Stimulated activated CD4-positive, alpha-beta T cell treated with anti-CD3 and anti-CD28 coated beads, Interleukin-1b, Interleukin-23, amount 100 ng/mL, for 1 hour (primary cell): ENCODE measurements at places on chromosomes 11 and 22.

DNA sequence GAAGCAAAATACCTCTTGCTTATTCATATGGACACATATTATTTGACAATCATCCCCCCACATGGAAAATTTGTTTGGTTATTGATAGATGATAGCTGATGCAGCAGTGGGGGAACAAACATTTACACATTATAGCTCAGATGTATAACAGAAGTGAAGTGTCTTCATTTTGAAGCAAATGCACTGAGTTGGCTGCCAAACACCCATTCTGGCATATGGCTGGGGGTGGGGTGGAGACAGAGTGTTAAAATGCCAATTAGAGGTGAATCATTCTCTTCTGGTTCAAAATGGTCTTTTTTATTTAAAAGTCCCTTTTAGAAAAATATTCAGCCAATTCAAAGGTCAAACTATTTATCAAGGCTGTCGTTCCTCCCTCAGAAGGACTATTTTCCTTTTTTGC is 157.3 kb upstream of the TRPC6 start:
- no peak for DNase-seq

- no peak for DNase-seq
Measured at GRCh38 chr11:124898263-124898680, 607 bp upstream of the ROBO4 start.

DNA sequence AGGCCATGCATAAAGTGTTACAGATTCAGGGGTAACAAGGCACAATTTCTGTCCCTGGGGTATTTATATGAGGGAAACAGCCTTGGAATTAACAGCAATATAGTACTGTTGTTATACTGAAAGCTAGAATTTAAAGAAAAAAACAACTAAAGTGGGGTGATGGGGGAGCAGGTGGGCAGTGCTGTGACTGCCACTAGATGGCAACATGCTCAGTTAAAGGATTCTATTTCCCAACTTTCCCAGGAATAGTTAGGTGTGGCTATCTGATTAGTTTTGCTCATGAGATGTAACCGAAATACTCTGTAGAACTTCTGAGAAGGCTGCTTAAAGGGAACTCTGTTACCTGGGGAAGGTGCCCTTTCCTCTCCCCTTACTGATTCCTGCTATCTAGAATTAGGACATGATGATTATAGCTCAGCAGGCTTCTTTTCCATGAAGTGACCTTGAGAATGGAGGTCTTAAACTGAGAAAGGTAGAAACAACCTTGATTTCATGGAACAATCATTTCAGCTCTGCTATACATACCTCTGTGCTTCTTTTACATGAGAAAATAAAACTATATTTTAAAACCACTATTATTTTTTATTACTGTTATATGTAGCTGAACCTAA is 102.6 kb downstream of the RELT start:
- DNase-seq, result no peak

GRCh38 chr22:20578707-20579106 is 71.3 kb downstream of the MED15 start:
- no peak for DNase-seq

DNA sequence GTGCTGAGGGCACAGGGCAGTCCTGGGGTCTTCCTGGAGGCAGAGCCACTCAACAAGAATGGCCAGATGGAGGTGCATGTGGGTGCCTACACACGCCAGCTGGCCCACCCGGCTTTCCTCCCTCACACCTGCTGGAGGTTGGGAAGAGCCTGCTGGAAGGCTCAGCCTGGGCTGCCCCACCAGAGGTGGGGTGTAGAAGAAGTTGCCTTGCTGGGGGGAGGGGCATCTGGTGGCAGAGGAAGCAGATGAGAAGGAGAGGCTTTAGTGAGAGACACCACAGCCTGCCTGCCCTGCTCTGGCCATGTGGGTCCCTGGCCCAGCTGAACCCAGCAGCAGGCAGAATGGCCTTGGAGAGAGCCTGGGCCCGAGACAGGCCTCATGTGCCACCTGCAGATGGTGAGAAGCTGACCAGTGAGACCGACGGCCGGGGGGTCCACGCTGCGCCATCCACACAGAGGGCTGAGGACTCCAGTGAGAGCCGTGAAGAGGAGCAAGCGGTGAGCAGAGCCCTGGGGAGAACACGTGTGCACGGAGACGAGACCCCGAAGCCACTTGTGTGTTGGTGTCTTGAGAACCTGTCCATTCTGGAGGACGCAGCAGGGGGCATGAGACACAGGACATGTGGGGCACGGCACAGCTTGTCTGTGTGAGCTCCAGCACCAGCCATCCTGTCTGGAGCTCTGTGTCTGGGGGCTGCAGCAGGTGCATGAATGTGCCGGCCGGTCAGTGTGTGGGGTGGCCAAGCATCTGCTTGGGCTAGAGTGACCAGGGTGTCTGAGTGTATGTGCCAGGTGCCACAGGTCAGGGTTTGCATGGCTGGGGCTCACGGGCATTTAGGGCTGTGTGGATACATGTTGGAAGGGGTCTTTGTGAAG is 2.7 kb downstream of the B4GALNT4 start:
- DNase-seq, result no peak

- no peak for DNase-seq
Measured at GRCh38 chr22:34879001-34879400, 187.0 kb upstream of the ISX start.

GRCh38 chr22:48099251-48099650 is 1336.8 kb downstream of the TBC1D22A start:
- no peak for DNase-seq

DNA sequence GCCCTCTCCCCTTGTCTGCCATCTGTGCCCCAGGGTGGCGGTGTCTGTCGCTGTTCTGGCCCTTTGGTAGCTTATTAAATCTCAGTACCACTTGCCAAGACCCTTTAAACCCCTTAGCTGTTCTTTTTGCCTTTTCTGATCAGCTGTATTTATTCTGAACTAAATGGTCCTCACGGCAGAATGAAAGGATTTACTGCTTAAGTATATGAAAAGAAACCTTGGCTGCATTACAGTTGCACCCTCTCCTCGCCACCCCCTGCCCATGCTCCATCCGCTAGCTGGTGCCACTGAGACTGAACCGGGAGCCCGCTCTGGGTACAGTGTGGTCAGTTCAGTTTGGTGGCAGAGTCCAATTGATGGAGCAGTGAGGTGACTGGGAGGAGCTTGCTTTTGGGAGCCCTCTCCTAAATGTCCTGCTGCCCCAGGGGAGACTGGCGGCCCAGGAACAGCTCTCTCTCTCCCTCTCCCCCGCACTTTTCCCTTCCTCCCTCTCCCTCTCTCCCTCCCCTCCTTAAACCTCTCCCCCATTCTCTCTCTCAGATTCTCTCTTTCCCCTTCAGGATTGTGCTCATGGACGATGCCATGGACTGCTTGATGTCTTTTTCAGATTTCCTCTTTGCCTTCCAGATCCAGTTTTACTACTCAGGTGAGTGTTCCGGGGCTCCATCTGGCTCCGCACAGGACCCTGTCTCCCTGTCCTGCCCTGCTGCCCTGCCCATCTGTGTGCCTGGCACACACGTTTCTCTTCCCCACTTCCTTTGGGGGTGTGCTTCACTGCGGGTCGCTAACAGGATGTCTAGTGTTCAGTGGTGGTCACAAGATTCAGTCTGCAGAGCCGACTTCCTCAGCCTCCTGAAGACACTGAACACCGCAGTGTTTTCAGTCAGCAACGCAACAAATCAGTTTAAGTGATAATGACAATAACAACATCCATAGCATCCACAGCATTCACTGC is 21.8 kb downstream of the ARFGAP2 start:
- DNase-seq, result no peak

DNA sequence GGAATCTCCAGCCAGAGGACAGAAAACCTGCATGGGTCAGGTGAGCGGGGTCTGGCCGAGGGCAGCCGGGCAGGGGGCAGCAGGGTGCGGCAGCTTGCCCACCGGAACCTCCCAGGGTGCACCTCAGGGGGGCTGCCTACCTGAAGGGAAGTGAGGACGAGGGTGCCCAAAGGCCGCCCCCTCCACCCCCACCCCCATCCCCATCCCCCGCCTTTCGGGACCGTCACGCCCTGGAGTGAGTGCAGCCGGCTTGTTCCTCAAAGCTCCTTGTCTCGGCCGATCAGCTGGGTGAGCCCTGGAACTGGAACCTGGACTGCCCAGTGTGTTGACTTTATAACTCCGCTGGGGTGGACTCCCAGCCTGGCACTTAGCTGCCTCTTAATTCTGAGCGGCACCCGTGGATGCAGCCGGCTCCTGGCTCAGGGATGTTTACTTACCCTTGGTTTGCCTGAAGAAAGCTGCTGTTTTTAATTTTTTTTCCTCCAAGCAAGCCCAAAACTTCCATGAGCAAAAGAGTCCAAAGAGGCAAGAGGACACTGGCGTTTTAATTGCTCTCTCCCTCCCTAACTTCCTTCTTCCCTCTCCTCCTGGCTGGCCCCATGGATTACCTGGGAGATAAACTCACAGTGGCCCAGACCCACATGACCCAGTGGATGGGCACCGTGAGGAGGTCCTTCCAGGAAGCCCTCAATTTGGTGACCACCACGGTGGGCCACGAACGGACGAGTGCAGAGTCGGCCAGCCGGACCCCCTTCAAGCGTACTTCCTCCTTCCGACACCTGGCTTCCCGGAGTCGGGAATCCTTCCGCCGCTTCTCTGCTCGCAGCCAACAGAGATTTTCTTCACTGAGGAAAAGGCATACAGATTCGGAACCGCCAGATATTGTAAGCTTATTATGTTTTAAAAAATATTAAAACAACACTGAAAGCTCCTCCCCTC is 87.8 kb upstream of the CRYBB3 start:
- DNase-seq, result no peak

DNA sequence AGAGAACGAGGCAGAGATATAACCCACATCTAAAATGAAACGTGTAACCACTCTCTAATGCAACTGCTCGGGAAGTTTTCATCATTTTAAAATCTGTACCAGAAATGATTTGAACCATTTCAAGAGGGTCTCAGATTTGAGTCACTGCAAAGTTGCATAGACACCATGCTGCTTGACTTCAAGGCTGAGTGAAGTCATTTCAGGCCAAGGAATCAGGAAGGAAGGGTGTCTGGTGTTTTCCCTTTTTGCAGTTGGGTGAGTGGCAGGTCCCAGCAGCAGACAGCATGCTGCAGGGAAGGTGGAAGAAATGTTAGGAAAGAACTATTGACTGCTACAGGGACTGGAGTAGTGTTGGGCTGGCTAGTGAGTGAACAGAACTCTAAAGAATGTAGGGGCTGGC is 16.5 kb downstream of the TANGO2 start:
- no peak for DNase-seq

- DNase-seq, result no peak
Measured at GRCh38 chr11:32312865-32313403, 122.4 kb downstream of the WT1 start.

DNA sequence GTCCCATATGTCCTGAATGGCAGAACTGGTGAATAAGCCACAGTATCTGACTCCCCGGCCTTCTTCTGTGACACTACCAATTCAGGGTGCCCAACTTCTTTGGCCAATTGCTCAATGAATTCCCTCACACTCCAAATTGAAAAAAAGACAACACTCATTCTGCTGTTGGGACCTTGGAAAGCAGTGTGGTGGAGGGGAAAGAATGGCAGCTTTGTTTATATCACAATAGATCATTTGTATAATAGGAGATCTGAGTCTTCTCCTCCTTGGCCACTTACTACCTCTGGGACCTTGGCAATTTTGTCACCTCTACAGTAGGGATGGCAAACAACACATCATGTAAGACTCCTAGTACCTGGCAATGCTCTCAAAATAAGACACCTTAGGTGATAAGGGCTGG is 64.6 kb downstream of the OPCML start:
- no peak for DNase-seq

DNA sequence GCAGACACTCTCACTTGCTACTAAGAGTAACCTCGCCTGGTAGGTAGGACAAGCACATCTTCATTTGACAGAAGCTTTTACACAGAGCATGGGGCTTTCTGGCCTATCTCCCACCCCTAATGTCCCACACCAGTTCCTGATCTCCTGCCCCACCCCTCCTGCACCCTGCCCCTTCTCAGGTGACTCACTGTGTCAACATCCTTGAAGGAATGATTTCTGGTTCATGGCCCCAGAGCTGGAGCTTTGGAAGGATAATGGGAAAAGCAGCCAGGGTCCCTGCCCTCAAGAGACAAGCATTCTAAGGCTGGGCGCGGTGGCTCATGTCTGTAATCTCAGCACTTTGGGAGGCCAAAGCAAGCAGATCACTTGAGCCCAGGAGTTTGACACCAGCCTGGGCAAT is 47.2 kb downstream of the LRFN4 start:
- DNase-seq, result no peak

DNA sequence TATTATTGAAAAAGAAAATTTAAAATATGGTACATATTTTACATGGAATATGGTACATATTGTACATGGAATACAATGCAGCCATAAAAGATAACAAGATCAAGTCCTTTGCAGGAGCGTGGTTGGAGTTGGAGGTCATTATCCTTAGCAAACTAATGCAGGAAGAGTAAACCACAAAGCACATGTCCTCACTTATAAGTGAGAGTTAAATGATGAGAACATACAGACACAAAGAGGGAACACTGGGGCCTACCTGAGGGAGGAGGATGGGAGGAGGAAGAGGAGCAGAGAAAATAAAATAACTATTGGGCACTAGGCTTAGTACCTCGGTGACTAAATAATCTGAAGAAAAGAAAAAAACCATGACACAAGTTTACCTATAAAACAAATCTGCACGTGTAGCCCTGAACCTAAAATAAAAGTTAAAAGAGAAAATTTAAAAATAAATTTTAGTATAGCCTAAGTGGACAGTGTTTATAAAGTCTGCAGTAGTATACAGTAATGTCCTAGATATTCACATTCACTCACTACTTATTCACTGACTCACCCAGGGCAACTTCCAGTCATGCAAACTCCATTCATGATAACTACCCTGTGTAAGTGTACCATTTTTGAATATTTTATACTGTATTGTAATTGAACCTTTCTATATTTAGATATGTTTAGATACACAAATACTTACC is 204.4 kb downstream of the FAM76B start:
- no peak for DNase-seq

DNA sequence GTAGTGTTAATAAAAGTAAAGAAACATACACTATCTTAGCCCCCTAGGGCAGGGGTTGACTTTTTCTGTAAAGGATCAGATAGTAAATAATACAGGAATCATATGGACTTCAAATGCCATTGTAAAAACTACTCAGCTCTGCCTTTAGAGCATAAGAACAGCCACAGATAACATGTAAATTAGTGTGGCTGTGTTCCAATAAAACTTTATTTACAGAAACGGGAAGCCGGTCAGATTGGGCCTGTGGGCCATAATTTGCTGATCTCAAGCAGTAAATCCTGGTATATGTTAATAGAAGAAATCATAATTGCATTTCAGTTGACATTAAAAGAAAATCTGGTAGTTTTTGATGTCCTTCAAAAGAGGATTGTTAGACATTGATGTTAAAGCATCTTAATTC is 76.5 kb downstream of the ZC3H12C start:
- DNase-seq, result no peak
